Ureter (tissue), 1 donor: ENCODE measurements at places on chromosomes 1 and 21. TPM values are rescaled to one million over a fixed set of nuclear protein-coding genes. Genes with fewer than 3 reads are reported as not detected.

The FCRLA gene
- 0.75 TPM for total RNA-seq

- no peak for DNase-seq
These were observed 353.4 kb upstream of the PLXNA2 start for GRCh38 chr1:208597571-208597970.

The MARK1 gene
- 34.8 TPM for total RNA-seq

DNA sequence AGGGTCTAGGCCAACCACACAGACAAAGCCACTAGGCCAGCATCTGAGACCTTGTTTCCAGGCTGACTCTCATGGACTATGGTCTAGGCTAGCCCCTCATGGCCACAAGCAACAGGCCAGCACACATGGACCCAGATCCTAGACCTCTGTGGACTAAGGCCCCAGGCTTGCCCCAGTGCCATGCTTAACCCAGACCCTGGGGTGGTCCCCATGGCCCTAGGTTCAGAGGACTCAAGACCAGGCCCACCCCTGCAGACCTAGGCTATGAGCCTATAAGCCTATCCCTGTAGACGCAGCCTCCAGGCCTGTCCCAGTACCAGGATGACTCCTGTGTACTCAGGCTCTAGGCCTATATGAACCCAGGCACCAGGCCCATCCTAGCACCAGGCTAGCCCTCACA lies 1.9 kb upstream of the OR14A2 start:
- no peak for DNase-seq

DNA sequence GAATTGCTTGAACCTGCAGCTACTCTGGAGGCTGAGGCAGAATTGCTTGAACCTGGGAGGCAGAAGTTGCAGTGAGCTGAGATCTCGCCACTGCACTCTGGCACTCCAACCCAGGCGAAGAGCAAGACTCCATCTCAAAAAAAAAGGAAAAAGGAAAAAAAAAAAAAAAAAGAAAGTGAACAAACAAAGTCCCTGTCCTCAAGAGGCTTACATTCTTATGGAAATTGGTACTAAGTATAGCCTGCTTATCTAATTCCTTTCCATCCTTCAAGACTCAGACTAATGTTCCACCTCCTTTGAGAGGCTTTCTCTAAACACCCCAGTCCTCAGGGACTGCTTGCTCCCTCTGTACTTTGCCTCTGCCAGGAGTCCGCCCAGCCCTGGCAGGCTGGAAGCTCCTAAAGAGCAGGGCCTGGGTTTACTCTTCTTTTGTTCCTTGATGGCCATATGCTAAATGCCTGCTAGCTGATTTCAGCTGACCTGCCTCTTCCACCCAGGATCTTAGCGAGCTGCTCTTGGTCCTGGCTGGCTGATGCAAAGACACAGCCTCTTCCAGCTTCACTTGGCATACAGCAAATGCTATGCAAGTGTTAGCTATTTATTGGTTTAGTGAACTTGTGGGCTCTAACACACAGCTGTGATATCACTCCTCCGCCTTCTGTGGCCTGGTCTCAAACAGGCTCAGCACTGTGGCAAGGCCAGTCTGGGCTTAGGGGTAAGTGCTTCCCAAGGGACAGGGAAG lies 9.8 kb downstream of the SLC9A1 start:
- DNase-seq, result no peak

GRCh38 chr1:161956097-161956496 lies 67.6 kb downstream of the OLFML2B start:
- no peak for DNase-seq

GRCh38 chr1:227944090-227944930 lies 3.4 kb downstream of the WNT9A start:
- DNase-seq, result no peak

- DNase-seq, result no peak
These were observed 36.3 kb downstream of the DHCR24 start for GRCh38 chr1:54850737-54851136.
